ENCODE measurements at places on chromosomes 4 and X.
A peak's percentile ranks its signal among the peaks of the same experiment; 100 is the strongest.

- DNase-seq = no peak
Observed at GRCh38 chr4:52588097-52588496, 71.0 kb downstream of the USP46 start.

- no peak for DNase-seq
Observed at GRCh38 chr4:25112995-25113380, 47.3 kb downstream of the SEPSECS start.

GRCh38 chr4:102037566-102037965 is 247.0 kb downstream of the BANK1 start:
- no peak for DNase-seq

GRCh38 chrX:110877326-110877725 is 81.7 kb upstream of the CHRDL1 start:
- DNase-seq = no peak

DNA sequence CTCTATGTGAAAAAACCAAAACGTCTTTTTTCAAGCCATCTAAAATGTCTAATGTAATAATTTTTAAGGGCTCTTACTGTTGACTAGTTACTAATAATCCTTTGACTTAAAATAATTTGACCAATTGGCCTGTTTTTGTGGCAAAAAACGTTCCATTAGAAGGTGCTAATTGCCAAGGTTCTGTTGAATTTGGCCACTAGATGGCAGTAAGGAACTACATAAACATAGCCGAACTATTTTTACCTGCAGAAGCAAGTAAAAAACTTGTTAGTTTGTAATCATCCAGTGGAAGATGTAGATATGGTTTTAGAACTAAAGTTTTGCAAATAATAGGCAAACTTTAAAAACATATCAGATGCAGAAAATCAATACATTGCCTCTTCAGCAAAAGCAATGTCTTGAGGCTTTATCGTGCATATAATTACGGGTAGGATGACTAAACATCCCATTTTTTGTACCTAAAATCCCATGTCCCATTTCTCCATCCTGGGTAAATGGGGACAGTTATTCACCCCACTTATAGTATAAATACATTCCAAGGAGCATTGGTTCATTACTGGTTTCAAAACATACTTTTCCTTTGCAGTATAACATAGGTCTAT is 57.6 kb downstream of the PROM1 start:
- peak; percentile 33 for DNase-seq

- no peak for DNase-seq
Observed at GRCh38 chr4:141170671-141171070, 37.4 kb upstream of the RNF150 start.

DNA sequence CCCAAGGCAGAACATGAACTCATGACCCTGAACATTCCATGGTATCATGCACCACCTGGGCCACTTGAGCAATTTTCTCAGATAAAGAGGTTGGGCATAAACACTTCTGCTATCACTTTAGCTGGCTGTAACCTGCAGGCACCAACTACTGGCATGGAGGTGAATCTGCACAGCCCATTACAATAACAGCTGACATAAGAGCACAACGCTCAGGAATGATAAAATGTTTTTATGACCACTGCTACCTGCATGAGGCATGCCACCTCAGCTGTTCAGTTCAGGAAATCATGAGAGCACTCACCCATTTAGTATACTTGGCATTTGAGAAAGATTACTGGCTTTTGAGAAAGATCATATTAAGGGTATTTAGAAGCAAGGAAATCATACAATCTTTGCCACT is 85.7 kb upstream of the SPIN4 start:
- no peak for DNase-seq

DNA sequence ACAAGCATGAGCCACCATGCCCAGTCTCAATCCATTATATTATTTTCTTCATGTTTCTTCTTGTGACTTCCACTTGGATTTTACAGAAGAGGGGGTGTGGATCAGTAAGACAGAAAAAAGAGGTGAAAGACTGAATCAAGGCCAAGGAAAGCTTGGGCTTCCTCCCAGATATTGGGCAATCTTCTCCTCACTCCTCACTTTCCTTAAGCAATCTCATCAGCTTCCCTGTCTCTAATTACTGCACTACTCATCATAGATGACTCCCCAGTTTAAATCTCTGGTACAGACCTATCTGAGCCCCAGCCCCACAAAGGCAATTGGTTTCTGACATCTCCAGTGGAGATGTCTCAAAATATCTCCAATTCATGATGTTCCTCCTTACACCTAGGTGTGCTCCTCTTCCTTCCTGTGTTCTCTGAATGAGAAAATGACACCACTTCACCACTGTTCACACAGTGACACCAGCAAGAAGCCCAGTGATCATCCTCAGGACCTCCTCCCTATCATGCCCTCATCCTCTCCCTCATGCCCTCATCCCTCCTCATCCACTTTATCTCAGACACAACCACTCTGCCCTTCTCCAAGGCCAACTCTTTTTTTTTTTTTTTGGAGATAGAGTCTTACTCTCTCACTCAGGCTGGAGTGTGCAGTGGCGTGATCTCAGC is 44.8 kb upstream of the HERC6 start:
- peak; percentile 20 for DNase-seq

- peak; percentile 99 for DNase-seq
Observed at GRCh38 chr4:169383724-169384123, 113.0 kb upstream of the SH3RF1 start.

- no peak for DNase-seq
Observed at GRCh38 chrX:104488811-104489210, 77.2 kb upstream of the IL1RAPL2 start.

GRCh38 chrX:97482666-97483300 is 599.1 kb downstream of the RPA4 start:
- DNase-seq = no peak

- DNase-seq = no peak
Observed at GRCh38 chrX:74449322-74449936, 28.1 kb downstream of the SLC16A2 start.

DNA sequence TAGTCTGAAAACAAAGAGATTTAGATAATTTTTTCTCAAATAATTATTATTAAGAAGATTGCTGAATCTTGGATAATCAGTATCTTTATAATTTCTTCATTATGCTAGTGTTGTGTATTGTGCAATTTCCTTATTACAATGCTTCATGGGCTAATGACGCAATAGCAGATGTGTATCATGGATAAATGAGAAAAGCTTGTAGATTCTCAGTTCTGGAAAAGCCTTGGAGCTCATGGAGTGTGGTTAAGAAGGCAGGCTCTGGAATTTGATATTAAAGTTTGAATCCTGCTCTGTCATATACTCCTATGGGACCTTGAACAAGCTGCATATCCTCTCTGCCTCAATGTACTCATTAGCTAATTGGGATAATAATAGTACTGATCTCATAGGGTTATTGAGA is 18.9 kb upstream of the CXCL8 start:
- peak; percentile 77 for DNase-seq

GRCh38 chr4:33054161-33054560 is 2334.0 kb downstream of the PCDH7 start:
- DNase-seq = no peak

- no peak for DNase-seq
Observed at GRCh38 chr4:182760551-182761043, 156.6 kb downstream of the DCTD start.

- no peak for DNase-seq
Observed at GRCh38 chr4:79141530-79141929, 184.3 kb downstream of the NAA11 start.

DNA sequence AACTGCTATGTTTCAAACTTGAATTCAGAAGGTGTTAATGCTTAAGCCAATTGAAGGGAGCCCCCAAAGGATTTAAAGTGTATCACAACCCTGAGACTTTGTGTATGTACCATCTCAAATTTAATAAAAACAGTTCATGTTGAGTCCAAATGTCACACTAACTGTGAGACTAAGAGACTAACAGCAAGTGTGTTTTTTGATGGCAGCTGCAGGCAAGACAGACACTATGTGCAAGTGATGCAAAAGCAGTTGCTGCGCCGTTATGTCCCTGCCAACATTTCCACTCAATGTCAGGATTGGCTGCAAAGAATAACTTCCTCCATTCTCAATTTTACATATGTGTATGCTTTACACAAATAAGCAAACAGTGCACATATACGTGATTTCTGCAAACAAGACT is 594.6 kb downstream of the IL15 start:
- DNase-seq = no peak

DNA sequence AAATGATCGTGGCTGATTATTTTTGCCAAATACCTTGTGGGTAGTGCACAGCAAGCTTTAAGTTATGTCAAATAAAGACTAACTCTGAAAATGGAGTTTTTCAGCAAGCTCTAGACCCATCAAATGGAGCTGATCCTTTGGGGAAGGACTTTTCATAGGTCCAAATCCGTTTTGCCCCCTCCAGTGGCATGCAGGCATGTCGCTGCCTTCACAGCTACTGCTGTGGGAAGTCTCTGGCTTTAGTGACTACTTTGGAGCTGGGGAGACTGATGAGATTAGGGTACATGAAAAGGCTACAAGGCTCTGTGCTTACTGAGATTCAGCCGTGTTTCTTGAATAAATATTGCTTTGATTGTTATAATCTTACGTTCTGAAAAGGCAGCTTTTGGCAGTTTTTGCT is 106.6 kb upstream of the HS3ST1 start:
- DNase-seq = no peak

DNA sequence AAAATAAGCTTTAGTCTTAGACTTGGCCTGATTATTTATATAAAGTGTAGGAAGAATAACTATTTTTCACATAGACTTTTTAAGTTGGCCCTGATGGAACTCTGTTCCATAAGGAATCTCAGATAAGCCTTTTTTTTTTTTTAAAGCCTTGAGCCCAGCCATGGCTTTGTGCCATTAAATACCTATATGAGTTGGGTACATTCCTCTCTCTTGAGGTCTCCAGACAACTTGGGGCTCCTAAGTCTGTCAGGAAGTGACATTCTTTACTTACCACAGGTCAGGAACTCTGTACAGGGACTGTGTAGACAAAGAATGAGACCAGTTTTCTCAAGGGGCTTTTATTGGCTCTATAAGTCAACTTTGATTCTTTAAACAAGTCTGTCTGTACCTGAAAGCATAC is 27.1 kb upstream of the IGFBP7 start:
- peak; percentile 41 for DNase-seq

- no peak for DNase-seq
Observed at GRCh38 chr4:21041708-21042107, 341.4 kb downstream of the PACRGL start.

DNA sequence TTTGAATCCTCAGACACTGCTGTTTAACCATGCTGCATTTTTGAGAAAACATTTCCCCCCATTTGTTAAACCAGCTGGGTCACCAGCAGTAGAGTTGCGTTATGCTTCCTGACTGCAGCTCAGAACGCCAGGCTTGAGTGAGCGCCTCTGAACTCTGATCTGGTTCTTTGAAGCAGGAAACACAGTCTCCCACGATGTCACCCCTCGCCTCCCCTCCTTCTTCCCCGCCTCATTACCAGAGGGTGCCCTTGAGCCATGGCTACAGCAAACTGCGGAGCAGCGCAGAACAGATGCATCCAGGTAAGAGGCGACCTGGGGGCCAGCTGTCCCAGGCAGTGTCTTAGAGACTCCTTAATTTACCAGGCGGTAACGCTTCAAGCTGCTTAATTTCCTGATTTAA is 78.4 kb downstream of the REPS2 start:
- no peak for DNase-seq

DNA sequence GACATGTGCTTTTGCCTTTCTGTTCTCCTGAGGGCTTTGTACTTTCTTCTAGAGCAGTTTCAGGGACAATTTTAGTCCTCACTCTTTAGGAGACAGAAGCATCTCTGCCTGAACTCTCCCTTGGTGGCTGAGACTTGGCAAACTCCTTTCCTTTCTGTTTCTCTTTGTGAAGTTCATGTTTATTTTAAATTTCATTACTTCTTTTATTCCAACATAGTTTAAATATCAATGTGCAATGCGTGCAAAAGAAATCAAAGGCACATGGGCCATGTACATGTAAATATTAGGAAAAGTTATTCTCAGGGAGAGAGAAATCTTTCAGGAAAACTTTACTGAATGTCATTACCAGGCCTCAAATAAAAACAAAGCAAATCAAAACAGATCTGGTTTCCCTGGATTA is 177.6 kb downstream of the RNF150 start:
- DNase-seq = no peak

- DNase-seq = no peak
Observed at GRCh38 chr4:122205687-122206086, 53.6 kb downstream of the BLTP1 start.

GRCh38 chrX:130170752-130171445 is 863 bp upstream of the RAB33A start:
- DNase-seq = no peak

DNA sequence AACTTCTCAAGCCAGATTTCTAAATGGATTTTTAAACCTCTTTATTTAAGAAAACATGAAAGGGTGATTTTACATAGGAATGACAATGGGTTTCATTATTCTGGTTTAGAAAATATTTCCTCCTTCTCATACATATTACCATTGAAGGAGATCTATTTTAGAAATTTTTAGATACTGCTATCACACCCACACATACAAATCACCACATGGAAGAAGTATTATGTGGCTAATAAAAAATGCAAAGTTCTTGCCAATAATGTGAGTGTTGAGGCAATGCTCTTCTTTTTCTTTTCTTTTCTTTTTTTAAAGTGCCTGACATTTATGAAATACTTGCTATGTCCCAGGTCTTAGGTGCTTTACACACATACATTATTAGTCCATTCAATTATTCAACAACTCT is 6.8 kb downstream of the STAP1 start:
- peak; percentile 82 for DNase-seq

DNA sequence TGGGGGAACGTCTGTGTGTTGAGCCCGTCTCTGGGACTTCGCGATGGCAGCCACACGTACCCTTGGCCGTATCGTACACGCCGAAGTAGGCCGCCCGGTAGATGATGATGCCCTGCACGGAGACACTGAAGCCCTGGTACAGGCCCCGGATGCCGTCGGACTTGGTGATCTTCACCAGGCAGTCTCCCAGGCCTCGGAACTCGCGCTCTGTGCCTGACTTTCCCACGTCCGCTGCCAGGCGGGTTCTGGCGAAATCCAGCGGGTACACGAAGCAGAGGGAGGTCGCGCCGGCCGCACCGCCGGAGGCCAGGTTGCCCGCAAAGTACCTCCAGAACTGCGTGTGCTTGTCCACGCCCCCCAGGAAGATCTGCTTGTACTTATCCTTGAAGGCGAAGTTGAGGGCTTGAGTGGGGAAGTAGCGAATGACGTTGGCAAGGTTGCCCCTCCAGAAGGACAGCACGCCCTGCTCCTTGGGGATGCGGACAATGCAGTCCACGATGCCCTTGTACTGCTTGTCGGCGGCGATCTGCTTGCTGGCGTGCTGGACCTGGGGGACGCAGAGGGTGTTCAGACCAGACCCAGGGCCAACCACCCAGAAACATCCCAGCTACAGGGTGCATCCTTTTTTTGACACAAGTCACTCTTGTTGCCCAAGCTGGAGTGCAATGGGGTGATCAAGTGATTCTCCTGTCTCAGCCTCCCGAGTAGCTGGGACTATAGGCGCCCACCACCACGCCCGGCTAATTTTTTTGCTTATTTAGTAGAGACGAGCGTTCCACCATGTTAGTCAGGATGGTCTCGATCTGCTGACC is 2.5 kb downstream of the SLC25A6 start:
- DNase-seq = no peak

DNA sequence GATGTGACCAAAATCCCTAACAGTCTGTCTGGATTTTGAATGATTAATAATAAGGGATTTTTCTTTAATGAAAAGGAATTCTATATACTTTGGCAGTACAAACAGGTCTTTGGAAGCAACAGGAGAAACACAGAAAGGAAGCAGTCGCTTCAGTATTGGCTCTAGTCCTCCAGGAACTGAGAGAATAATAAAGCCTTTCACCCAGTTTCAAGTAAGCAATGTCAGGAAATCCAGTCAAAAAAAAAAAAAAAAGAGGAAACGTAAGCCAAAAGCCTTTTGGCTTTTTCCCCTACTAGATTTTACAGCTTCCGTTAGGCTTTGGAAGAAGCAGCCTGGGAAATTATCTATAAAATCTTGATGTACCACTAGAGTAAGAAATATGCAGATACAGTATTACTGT is 61.7 kb upstream of the HDAC8 start:
- no peak for DNase-seq

All from astrocyte (in vitro differentiated cells and primary cell).